ENCODE measurements at places on chromosomes 12 and 14.

DNA sequence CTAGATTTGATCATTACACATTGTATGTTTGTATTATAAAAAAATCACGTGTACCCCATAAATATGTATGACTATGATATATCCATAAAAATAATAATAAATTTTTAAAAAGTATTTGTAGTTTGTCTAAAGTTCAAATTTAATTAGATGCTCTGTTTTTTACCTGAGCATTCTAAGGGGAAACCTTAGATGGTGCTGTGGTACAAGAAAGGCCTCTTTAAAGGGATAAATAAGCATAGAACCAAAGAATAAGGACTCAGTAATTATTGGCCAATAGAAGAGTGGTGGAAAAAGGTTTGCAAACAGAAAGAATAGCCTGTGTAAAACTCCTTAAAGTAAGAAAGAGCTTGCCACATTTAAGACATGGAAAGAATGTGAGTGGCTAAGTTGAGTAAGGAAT is 580.1 kb upstream of the SEL1L start:
- no peak for DNase-seq

DNA sequence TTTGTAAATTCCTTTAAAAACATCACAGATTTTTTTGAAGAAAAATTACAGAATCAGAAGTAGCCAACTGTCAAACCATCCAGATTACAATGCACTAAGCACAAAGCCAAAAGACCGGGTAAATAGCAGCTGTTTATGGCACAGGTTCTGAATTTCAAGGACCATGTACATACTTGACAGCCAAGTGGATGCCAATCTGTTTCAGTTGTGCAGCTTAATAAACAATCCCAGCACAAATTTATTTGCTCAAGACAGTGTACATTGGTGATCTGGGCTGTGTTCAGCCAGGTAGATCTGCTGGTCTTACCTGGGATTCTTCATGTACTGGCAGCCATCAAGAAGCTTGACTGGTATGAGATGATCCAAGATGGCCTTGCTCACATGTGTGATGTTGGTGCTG is 229.8 kb upstream of the FLRT2 start:
- DNase-seq: no peak

DNA sequence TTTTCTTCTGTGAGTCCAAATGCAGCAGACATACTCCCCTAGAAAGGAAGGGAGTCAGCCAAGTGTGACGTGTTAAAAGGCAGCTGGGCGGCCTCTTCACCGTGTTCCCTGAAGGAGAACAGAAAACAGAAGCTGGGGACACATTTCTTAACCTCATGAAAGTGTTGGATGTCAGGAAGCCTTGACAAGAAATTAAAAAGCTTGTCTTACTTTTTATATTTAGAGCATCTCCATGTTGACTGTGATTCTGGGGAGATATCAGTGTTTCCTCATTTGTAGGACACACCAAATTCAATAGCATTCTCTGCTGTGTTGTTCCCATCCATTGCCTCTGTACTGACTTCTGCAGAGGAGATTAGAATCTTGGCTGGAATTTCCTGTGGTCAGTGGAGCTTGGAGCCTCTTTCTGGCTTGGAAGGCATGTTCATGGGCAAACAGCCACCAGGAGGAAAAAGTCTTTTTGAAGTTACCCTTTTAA is 93.7 kb downstream of the RMST start:
- DNase-seq: no peak

DNA sequence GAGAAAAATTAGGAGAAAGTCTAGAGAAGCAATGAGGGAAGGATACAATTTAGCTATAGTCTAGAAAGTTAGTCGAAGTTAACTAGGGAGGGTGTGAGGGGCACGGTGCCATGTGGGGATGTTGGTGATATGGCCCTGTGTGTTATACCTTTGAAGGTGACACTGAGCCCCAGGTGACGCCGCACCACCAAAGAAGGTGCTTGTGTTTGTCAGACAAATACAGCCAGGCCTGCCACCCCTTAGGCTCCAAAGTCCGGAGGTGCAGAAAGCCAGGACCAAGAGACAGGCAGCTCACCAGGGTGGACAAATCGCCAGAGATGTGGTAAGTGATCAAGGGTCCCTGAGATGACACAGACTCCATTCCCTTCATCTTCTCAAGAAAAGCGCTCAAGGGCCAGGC is 1.1 kb downstream of the C1S start:
- DNase-seq: no peak

- no peak for DNase-seq
Measured at GRCh38 chr14:23361320-23361719, 3.7 kb downstream of the EFS start.

- peak; percentile 42 for DNase-seq
Measured at GRCh38 chr14:32417956-32418552, 89.0 kb downstream of the AKAP6 start.

- DNase-seq: no peak
Measured at GRCh38 chr12:14937689-14938088, 648 bp downstream of the ERP27 start.

DNA sequence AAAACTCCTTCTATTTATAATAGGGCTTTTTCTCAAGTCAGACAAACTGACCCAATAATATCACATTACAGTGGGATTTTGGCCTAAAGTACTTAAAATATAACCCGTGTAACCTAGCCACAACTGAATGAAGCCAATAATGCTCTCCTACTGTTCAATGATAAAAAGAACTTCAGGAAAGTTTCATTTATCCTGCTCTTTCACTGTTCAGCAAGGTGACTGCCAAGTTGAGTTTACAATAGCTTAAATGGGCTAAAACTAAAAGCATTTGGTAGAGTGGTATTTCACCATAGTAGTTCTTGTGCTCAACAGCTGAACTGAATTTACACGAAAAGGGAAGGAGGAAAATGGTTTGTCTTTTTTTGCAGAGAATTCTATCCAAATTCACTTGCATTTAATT is 49.8 kb downstream of the CNTN1 start:
- DNase-seq: no peak
